ENCODE measurements at places on chromosomes 2 and 18. TPM values are rescaled to one million over a fixed set of nuclear protein-coding genes. Genes with fewer than 3 reads are reported as not detected.

DNA sequence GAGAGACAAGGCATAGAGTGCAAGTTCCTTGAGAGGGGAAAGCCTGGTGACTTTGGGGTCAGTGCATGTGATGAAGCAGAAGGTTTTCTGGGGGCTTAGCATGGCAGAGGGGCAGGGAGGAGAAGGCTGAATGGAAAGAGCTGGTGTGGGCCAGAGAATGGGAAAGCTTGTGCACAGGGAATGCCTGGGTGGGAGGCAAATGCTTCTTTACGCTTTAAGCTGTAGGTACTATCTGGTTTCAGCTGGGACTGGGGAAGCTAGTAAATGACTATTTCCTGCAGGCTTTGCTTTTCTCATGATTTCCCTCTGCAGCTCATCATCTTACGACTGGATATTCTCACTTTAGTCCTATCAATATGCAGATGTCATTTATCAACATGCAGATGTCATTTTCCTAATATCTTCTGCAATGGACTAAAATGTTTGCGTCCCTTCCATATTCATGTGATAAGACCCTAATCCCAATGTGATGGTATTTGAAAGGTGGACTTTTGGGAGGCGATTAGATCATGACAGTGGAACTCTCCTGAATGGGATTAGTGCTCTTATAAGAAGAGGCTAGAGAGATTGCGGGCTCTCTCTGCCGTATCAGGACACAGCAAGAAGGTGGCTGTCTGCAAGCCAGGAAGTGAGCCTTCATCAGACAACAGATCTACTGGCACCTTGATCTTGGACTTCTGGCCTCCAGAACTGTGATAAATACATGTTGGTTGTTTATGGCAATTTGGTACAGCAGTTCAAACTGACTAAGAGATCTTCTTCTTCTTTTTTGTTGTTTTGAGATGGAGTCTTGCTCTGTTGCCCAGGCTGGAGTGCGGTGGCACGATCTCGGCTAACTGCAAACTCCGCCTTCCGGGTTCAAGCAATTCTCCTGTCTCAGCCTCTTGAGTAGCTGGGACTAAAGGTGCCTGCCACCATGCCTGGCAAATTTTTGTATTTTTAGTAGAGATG is 50.1 kb downstream of the MYCN start:
- DNase-seq = no peak

- no peak for DNase-seq
Measured at GRCh38 chr2:49241991-49242390, 87.7 kb upstream of the FSHR start.

The ARHGEF4 gene
- polyA plus RNA-seq = 8.0 TPM

The COL6A3 gene
- 184 TPM for polyA plus RNA-seq

The POTEC gene
- 0.09 TPM for polyA plus RNA-seq

DNA sequence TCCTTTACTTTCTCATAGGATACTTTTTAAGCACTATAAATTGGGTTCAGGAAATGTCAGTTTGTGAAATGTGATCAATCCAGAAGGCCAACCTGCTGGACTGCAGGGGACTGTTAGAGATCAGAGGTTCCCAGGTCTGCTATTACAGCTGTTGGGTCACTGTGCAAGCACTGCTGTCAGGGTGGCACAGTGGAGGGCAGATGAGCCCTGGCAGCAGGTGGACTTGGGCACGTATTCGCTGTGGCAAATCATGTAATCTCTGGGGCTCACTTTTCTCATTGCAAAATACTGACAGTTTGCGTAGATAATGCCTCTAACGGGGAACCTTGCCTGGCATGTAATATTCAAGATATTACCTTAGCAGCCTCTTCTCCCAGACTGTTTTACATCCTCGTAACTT is 18.1 kb downstream of the RAB31 start:
- DNase-seq = no peak

DNA sequence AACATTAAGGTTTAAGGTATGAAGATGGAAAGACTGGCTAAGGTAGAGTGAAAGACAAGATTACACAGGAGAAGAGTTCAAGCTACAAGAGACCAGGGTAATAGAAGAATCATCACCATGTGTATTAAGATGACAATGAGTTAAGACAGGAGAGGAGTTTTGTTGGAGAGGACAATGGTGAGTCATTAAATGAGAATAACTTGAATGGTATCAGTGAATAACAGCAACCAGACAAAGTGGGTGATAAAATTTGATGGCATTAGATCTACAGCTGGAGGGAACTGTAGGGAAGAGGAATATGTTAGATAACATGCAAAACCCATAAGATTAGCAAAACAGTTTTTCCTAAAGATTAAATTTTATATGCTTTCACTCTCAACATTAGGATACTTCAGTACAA is 18.8 kb upstream of the ENOSF1 start:
- DNase-seq = no peak

DNA sequence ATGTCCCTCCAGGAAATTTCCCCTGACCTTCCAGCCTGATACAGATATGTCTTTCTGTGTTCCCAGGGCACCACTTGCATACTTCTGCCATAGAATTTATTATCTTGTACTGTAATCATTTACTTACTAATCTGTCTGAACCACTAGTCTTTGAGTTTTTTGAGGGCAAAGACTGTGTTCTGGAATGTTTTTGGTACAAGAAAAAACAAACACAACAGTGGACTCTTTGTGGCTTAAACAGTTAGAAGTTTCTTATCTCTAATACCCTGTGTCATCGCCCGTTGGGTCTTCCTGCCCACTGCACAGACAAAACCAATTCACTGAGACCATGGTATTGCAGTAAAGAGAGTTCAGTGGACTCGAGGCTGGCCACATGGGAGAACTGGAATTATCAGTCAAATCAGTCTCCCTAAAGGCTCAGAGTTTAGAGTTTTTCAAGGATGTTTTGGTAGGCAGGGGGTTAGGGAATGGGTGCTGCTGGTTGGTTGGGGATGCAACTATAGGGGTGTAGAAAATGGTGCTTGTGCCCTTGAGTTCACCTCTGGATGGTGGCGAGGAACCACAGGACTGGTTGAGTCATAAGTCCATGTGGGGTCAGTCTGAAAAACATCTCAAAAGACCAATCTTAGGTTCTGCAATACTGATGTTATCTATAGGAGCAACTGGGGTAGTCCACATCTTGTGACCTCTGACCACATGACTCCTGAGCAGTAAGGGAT is 20.3 kb downstream of the RALB start:
- DNase-seq = no peak

GRCh38 chr2:228657807-228658402 is 476.4 kb upstream of the SPHKAP start:
- DNase-seq = peak; percentile 9

- no peak for DNase-seq
Measured at GRCh38 chr2:16327326-16327725, 338.3 kb downstream of the CYRIA start.

The DUSP2 gene
- 4.9 TPM for polyA plus RNA-seq

The TMEM200C gene
- polyA plus RNA-seq = 1.1 TPM

The SP140L gene
- 7.6 TPM for polyA plus RNA-seq

The NEU2 gene
- polyA plus RNA-seq = not detected

The WDR75 gene
- polyA plus RNA-seq = 55.8 TPM

DNA sequence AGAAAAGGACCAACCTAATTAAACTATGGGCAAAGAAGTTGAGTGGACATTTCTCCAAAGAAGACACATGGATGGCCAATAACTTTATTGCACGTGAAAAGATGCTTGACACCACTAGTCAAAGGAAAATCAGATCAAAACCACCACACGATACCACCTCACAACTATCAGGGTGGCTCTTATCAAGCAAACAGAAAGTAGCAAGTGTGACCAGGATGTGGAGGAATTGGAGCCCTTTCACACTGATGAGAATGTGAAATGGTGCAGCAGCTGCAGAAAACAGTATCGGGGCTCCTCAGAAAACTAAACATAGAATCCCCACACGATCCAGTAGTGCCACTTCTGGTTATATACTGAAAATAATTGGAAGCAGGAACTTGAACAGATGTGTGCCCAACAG is 72.2 kb upstream of the ALKAL2 start:
- no peak for DNase-seq

DNA sequence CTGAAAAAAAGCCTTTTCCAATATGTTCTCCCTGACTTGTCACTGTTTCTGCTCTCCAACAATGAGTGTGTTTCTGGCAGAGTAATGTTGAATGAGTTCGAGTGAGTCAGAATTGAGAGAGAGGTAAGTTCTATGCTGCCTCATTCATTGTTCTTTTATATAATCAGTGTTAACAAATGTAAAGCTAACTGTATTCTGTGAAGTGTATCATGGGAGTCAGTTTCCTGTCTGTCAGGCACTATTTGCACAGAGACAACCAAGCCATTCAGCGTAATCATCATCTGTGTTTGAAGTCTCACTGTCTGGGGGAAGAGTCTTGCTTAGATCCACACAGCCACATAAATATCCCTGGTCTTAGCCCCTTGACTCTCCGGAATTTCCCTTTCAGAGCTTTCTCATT is 22.0 kb upstream of the UPP2 start:
- DNase-seq = no peak

All from renal pelvis (tissue), 12 donors.